Karpas-422 (cell line): ENCODE measurements at places on chromosomes 1 and 21. TPM values are rescaled to one million over a fixed set of nuclear protein-coding genes. Genes with fewer than 3 reads are reported as not detected.

DNA sequence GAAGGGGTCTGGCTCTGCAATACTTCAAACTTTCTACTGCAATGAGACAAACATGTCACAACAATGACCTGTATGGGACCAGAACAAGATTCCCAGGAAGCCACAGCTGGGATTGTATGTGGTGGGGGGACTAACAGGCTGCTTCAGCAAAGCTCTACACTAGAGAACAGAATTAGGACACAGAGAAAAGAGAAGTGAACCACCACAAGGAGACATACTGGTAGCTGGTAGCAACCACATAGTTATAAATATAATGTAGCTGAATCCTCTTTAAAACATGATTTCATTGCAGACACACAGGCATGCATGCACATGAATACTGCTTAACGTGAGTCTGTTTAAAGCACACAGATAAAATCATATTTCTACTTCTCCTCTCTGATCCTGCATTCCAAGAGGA, 3.5 kb upstream of the ILDR2 start:
- H3K27me3 ChIP-seq, result no peaks in the 10 kb centered on the region
- no peak overlapping the region for H3K4me3 ChIP-seq
- H3K36me3 ChIP-seq, result no peaks in the 10 kb centered on the region
- peak overlapping the region; percentile 56 for H3K27ac ChIP-seq
- H3K4me1 ChIP-seq, result peaks cover 63% of the 10 kb centered on the region
- DNase-seq, result peak; percentile 53

- no peaks in the 10 kb centered on the region for H3K36me3 ChIP-seq
- no peak overlapping the region for H3K27ac ChIP-seq
- H3K27me3 ChIP-seq, result no peaks in the 10 kb centered on the region
- H3K4me1 ChIP-seq, result peaks cover 12% of the 10 kb centered on the region
These were observed 13.0 kb downstream of the FAM229A start for GRCh38 chr1:32349211-32349708.

GRCh38 chr1:168774241-168774640, 45.2 kb upstream of the DPT start:
- no peaks in the 10 kb centered on the region for H3K27me3 ChIP-seq
- no peak for DNase-seq
- H3K4me3 ChIP-seq, result no peak overlapping the region
- no peaks in the 10 kb centered on the region for H3K36me3 ChIP-seq
- no peak overlapping the region for H3K27ac ChIP-seq

- H3K27me3 ChIP-seq, result no peaks in the 10 kb centered on the region
- H3K27ac ChIP-seq, result no peak overlapping the region
- no peak for DNase-seq
- no peak overlapping the region for H3K4me3 ChIP-seq
These were observed 123.1 kb upstream of the ADAR start for GRCh38 chr1:154730986-154731489.

DNA sequence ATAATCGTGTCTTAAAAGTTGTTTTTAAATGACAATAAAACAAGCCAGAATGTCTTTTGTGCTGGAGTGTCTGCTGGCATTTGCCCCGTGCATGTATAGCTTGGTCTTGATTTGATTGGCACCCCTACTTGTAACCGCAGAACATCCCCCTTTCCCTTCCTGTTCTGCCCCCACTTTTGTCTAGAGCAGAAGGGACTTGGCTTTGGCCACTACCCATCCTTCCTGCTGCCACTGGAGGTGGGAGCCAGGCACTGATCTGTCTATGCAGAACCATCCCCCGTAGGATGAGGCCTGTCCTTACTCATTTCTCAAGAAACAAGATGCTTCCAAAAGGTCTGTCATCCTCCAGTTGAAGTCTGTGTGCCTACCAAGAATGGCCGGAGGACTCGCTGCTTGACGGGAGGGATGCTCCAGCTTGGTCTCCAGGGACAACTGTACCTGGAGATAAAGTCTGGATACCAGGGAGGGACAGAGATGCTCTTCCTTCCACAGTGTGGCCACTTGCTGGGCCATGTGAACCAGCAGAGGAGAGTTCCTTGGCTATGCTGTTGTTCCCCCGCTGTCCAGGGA, 1.1 kb upstream of the SLC27A3 start:
- no peak for DNase-seq
- H3K4me1 ChIP-seq, result peaks cover 33% of the 10 kb centered on the region
- H3K27me3 ChIP-seq, result no peaks in the 10 kb centered on the region
- no peak overlapping the region for H3K4me3 ChIP-seq
- 0 out of 2 replicates have a peak, but pooled peaks cover 11% of the 10 kb centered on the region for H3K36me3 ChIP-seq
- no peak overlapping the region for H3K27ac ChIP-seq

DNA sequence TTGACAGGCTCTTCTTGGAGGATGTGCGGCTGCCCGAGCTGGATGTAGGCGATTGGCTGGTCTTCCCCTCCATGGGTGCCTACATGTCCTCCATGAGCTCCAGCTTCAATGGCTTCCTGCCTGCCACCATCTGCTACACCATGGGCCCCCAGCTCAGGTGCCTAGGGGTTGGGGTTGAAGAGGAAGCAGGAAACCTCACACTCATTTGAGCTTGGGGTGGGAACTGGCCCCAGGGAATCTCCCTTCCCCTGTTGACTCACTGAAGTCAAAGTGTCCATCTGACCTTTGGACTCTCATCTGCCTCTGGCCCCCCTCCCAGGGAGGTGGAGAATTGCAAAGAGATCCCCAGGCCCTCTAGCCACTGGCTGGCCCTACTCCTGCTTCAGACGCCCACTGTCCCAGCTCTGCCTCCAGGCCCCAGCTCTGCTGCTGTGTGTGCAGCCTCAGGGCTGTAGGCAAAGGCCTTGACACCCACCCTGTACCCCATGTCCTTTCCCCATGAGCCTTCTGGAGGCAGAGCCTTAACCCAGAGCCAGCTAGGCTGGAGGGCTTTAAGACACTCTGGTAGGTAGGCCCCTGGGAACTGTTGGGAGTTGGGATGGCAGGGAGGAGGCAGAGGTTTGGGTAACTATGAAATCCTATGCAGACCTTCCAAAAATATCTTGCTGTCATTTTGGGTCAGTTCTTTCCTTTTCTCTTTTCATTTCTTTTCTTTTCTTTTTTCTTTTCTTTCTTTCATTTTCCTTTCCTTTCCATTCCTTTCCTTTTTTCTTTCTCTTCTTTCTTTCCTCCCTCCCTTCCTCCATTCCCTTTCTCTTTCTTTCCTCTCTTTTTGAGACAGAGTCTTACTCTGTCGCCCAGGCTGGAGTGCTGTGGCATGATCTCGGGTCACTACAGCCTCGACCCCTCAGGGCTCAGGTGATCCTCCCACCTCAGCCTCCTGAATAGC, 66.9 kb upstream of the TINAGL1 start:
- no peak overlapping the region for H3K27ac ChIP-seq
- H3K4me1 ChIP-seq, result no peaks in the 10 kb centered on the region
- H3K4me3 ChIP-seq, result no peak overlapping the region
- no peaks in the 10 kb centered on the region for H3K27me3 ChIP-seq

GRCh38 chr1:208060215-208060869, 149.4 kb upstream of the CD34 start:
- H3K27ac ChIP-seq, result no peak overlapping the region
- no peaks in the 10 kb centered on the region for H3K36me3 ChIP-seq
- H3K4me3 ChIP-seq, result no peak overlapping the region
- DNase-seq, result no peak
- no peaks in the 10 kb centered on the region for H3K4me1 ChIP-seq

- DNase-seq, result no peak
- no peak overlapping the region for H3K27ac ChIP-seq
- no peaks in the 10 kb centered on the region for H3K36me3 ChIP-seq
- no peak overlapping the region for H3K4me3 ChIP-seq
- H3K27me3 ChIP-seq, result no peaks in the 10 kb centered on the region
- peaks cover 4% of the 10 kb centered on the region for H3K4me1 ChIP-seq
These were observed 43.7 kb downstream of the RHOU start for GRCh38 chr1:228778961-228779360.

PROX1 gene
- 0.25 and 0.41 TPM in 2 replicates for total RNA-seq

OR2L2 gene
- total RNA-seq, result 0.07 TPM in 1 of 2 replicates, not detected in the other

OR2T11 gene
- not detected in 2 replicates for total RNA-seq

XCL2 gene
- total RNA-seq, result not detected in 2 replicates

AADACL3 gene
- not detected in 2 replicates for total RNA-seq

LCE2A gene
- total RNA-seq, result not detected in 2 replicates

NCAM2 gene
- total RNA-seq, result 0.18 TPM in 1 of 2 replicates, not detected in the other
